ENCODE measurements at places on chromosomes 6 and 20. TPM values are rescaled to one million over a fixed set of nuclear protein-coding genes. Genes with fewer than 3 reads are reported as not detected.

PDYN gene
- total RNA-seq = not detected

GRCh38 chr6:132728616-132729015, 14.8 kb upstream of the VNN1 start:
- DNase-seq = no peak

DNA sequence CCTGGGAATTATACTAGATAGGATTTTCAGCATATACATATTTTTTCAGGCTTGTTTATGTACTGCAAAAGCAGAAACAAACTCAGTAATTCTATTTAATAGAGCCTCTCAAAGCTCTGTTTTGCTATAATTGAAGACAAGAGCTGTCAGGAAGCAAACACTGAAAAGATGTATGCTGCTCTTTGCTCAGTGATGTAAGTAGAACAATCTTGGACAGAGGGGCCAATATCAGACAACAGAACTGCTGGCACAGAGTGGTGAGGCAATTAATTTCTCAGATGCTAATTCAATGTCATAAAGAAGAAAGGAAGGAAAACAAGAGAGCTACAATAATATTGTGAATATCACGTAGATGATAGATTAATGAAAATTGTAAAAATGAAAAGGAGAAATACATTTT, 663.3 kb upstream of the ADGRB3 start:
- no peak for DNase-seq

DNA sequence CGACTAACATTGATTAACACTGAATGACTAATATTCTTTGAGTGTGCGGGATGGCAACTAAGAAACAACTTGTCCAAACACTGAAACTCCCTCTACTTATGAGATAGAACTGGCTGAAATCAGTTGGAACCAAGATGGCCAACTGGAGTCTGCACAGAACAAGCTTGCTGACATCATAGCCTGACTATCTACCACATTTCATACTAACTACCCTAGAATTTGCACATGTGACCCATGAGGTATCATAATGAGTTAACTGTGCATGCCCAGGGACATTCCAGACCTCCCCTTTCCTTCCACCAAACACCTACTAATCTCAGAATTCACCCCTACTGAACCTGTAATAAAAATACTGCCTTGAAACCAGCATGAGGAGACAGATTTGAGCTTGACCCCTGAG, 43.2 kb downstream of the PHIP start:
- DNase-seq = no peak

Measured in stomach (tissue), 19 donors.